ENCODE measurements at places on chromosomes 16 and 17. TPM values are rescaled to one million over a fixed set of nuclear protein-coding genes. Genes with fewer than 3 reads are reported as not detected.
A peak's percentile ranks its signal among the peaks of the same experiment; 100 is the strongest.

DNA sequence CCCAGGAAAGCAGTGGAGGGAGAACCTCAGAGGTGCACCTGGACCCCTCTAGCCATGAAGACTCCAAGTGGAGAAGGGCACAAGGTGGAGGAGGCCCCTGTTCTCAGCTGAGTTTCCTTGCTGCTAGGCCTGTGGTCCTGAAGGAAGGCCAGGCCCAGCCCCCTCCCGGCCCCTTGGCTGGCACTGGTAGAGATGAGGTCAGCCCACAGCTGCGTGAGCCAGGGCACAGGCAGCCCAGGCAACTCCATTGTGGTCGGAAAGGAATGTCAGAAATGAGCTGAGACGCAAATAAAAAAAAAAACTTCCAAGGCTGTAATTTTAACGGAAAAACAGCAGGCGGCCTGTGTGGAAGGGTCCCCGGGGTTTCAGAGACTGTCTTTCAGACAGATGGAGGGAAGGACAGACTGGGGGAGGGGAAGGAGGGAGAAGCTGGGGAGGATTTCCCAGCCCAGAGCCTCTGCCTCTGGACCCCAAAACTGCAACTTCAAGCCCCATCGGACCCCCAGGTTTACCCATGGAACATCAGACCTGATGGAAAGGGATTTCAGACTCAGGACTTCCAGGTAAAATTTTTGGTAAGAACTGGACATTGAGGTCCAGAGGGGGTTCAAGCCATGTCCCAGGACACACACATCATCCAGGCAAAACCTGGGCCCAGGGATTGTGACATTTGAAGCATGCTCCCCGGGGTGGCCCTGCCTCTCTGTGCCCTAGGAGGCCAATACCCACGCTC is 25.6 kb upstream of the MRPS23 start:
- peak; percentile 74 for DNase-seq

DNA sequence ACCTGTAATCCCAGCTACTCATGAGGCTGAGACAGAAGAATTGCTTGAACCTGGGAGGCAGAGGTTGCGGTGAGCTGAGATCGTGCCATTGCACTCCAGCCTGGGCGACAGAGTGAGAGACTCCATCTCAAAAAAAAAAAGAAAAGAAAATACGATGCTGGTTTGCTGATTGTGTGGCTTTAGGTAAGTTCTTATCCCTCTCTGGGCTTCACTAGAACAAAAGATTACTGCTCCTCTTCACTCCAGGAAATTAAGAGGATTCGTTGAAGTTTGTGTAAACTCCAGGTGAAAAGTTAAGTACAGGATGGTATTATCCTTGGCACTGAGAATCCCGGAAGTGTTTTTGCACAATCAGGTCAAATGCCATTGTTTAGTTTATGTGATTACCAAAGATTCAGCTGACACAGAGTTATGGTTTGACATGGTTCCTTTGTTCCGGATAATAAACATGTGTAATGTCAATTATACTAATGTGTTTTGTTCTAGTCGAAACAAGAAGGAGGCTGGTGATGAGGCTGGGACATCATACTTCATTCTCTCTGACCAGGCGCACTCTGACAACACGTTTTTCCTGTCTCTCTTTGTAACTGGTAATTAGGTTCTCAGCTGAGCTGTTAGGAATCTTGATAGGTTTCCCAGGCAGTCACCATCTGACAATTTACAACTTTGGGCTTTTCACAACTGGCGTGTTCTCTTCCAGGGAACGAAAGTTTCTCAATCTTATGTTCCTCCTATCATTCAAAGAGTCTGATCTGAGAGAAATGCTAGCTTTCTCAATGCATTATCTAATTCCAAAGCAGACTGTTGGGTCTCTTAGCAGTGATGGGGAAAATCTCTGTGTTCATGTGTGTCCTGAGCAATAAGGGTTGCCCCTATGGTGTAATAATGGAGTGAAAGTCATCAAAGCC is 10.8 kb upstream of the TAOK1 start:
- DNase-seq, result no peak

The POLDIP2 gene
- total RNA-seq, result 108 TPM

The CACNG1 gene
- not detected for total RNA-seq

GRCh38 chr16:77637940-77638339 is 84.4 kb upstream of the NUDT7 start:
- DNase-seq, result no peak

GRCh38 chr17:65365169-65365568 is 196.3 kb downstream of the AXIN2 start:
- DNase-seq, result no peak

The CACNG3 gene
- total RNA-seq, result not detected

DNA sequence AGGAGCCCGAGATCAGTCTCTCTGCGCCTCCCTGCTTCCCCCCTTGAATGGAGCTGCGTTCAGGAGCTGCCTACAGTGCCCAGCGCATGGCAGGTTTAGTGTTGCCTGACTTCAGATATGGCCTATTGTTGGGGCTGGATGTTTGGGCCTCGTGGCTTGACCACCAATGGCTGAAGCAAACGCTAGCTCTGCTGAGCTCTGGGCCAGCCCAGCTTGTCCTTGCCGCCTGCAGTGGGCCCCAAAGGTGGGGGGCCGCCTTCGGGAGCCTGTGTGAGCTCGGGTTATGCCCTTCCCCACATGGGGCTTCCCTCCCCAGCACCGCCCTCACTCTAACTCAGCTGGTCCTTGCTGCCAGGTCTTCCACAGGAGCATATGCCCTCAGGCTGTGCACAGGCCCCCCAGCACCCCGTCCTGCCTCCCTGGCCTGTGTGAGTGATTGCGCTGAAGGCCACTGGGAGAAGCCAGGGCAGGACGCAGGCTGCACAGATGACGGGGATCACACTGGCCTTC is 2.0 kb upstream of the METTL26 start:
- no peak for DNase-seq

The SPATA22 gene
- not detected for total RNA-seq

DNA sequence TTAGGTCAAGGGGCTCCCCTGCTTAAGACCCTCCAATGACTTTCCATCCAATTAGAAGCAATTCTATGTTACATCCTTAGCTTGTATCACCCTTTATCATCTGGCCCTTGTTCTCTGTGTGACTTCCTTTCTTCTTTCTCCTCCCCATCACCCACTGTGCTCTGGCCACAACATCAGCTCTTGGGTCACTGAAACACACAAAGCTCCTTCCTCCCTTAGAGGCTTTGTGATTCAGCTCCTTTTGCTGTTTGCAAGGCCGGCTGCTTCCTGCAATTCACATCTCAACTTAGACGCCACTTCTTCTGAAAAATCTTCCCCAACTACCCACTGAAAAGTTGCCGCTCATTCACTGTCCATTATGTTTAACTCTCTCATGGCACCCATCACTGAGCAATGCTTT is 130.9 kb upstream of the CACNG3 start:
- DNase-seq, result no peak

The MFSD6L gene
- total RNA-seq, result not detected

DNA sequence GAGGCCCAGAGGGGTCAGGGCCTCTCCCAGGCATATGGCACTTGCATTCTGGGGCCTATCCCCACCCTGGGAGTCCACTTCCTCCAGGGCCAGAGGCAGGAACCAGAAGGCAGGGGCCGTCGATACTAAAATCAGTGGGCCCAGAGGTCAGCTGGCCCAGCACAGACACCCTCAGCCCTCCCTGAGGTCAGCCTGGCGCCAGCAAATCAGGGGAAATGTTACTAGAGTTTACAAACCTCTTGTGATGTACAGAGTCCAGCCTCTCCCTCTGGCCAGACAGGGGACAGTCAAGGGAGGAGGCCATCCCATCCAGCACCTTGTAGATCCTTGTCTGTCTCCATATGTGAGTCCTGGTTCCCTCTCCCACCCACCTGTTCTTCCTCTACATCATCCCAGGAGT is 10.8 kb downstream of the CDH5 start:
- no peak for DNase-seq

GRCh38 chr17:15490634-15491261 is 23.3 kb upstream of the CDRT4 start:
- DNase-seq, result peak; percentile 89

DNA sequence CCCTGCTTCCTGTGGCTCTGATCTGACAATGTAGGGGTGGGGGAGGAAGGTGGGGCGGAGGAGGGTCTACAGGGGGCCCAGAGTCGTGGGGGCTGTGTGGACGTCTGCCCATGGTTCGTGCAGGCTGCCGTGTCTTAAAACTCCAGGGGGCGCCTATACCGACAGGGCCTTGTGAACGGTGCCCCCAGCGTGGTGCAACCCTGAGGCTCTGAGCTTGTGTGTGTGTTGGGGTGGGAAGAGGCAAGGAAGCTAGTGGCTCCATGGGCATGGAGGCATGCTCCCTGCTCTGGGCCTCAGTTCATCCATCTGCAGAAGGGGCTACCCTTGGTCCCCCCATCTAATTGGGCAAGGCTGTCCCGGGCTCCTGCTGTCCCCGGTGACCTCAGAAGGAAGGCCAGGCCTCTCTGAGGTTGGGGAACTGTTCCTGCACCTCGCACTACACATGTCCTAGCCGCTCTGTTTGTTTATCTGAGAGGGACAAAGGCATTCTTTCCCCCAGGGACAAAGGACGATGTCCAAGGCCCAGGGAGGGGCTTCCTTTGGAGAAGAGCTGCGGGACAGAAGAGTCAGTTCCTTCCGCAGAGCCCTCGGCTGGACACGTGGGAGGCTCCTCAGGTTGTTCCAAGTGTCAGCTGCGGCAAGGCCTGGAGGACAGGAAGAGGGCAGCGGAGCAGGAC is 13.5 kb downstream of the CA4 start:
- peak; percentile 31 for DNase-seq

DNA sequence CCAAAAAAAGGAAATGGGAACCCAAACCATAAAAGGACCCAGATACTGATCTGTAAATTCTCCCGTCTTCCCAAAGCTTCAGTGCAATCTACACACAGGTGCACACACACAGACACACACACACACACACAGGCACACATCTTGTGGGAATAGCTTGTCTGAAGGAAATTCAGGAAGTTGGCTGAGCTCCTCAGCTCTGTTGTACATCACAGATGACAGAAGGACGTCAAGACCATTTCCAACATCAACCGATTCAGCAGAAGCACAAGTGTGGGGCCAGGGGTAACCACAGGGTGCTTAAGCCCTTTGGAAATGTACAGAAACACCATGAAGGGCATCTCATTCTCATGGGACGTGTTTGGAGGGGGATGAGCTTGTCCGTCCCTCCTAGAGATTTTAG is 498.1 kb upstream of the PSMD7 start:
- DNase-seq, result no peak

DNA sequence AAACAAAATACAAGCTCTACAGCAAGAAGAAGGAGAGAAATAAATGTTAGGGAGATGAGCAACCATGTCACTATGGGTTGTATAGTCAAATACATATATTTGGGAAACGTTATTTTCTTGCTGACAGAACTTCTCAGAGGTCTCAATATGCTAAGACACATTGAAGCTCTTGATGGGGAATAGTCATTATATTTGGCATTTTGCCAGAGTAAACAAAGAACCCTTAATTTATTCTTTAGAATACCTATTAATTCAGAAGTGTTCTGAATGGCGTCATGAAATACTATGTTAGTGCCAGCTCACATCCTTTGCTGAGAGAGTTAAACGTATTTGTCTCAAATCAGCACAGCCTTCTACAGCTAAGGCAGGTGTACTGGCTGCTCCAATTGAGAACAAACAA is 458.9 kb downstream of the CDH13 start:
- no peak for DNase-seq

DNA sequence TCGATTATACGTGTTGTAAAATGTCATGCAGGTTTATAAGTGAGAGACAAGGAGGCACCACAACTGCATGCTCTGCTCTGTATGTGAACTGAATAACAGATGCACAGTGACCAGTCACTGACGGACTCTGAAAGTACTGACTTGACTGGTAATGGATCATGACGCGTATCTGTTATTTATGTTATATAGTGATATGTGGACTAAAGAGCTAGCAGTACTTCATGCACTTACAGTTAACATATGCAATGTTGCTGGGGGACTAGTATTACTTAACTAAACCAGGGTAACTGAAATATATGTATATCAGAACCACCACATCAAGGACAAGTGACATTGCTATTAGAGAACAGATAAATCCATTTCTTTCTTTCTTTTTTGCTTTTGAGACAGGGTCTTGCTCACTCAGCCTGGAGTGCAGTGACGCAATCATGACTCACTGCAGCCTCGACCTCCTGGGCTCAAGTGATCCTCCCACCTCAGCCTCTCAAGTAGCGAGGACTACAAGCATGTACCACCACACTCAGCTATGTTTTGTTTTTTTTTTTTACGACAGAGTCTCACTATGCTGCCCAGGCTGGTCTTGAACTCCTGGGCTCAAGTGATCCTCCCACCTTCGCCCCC is 17.2 kb downstream of the COIL start:
- no peak for DNase-seq

The FOXK2 gene
- total RNA-seq, result 93.2 TPM

DNA sequence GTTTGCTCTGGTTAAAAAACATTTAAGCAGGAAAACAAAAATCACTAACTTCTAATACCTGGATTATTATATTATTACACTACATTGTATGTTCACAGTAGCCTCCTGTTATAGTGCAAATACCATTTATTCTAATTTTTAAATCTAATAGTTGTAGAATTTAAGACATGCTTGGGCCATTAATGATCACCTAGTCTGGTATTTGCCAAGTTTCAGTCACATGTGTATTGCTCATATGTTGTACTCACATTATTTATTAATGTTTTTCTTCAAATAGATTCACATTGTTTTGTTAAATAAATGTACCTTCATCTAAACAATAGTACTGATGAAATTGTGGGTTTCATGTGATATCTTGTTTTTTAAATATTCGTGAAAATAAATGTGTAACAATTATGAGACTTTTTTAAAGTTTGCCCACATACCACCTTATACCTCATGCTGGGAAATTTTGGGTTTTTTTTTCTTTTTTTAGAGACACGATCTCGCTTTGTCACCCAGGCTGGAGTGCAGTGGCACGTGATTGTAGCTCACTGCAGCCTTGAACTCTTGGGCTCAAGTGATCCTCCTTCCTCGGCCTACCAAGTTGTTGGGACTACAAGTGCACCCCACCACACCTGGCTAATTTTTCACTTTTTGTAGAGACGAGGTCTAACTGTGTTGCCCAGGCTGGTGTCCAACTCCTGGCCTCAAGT is 5.9 kb downstream of the ZNF771 start:
- no peak for DNase-seq

GRCh38 chr17:50634224-50634914 is at the start of gene ABCC3:
Gene ABCC3 (plus strand): TSS chr17:50634881. CDS start chr17:50634937, 56 bp downstream.
- DNase-seq, result no peak
